Inflammatory macrophage treated with lipopolysaccharide for 1 hour (primary cell): ENCODE measurements at places on chromosomes 5 and 9.

DNA sequence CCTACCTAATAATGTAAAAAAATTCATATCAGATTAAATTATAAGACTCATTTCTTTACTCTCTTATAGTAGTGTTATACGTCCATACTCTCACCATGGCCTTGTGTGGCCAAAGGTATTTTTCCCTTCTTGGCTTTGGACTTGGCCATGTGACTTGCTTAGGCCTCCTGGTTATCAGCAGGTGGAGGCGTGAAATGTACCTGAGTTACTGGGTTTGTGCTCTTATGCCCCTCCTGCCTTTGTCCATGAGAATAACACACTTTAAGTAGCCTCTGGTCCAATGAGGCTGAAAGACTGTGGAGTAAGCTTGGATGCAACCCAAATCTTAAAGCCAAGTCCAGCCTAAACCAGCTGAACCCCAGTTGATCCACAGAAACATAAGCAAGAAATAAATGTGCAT is 68.7 kb downstream of the RETREG1 start:
- DNase-seq, result no peak

GRCh38 chr5:142342128-142342981 is 17.5 kb upstream of the SPRY4 start:
- no peak for DNase-seq

DNA sequence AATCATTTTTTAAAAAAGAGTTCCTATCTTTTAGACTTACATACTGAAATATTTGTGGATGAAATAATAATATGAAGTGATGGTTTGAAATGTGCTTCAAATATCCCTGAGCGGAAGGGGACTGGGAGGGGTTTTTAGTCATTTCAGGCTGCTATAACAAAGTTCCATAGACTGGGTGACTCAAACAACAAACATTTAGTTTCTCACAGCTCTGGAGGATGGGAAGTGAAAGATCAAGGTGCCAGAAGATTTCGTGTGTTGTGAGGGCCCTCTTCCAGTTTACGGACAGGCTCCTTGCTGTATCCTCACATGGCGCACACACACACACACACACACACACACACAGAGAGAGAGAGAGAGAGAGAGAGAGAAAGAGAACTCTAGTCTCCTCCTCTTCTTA is 27.1 kb upstream of the TEX10 start:
- DNase-seq, result no peak

GRCh38 chr5:7540736-7541485 is 145.0 kb downstream of the ADCY2 start:
- no peak for DNase-seq

GRCh38 chr9:5510360-5510931 is at the start of gene PDCD1LG2:
TSS of gene PDCD1LG2 (plus strand) at chr9:5510531. CDS start at chr9:5522547, 12,016 bp downstream.
- peak; percentile 84 for DNase-seq

DNA sequence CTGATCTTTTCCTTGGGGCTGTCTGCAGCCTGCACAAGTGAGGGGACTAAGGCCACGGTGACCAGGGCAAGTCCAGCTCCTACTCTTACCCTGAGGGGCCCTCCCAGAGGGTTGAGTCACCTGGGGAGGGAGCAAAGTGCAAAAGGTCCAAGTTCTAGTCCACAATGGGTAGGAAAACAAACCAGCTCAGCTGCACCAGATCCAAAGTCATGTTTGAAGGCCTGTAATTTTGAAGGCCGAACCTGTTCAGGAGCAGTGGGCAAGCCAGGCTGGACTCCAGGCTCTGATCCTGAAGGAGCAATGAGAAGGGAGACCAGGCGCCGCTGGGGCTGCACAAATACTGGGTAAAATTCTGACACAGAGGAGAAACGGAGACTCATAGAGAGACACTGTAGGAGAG is 15.8 kb upstream of the TCF7 start:
- no peak for DNase-seq

DNA sequence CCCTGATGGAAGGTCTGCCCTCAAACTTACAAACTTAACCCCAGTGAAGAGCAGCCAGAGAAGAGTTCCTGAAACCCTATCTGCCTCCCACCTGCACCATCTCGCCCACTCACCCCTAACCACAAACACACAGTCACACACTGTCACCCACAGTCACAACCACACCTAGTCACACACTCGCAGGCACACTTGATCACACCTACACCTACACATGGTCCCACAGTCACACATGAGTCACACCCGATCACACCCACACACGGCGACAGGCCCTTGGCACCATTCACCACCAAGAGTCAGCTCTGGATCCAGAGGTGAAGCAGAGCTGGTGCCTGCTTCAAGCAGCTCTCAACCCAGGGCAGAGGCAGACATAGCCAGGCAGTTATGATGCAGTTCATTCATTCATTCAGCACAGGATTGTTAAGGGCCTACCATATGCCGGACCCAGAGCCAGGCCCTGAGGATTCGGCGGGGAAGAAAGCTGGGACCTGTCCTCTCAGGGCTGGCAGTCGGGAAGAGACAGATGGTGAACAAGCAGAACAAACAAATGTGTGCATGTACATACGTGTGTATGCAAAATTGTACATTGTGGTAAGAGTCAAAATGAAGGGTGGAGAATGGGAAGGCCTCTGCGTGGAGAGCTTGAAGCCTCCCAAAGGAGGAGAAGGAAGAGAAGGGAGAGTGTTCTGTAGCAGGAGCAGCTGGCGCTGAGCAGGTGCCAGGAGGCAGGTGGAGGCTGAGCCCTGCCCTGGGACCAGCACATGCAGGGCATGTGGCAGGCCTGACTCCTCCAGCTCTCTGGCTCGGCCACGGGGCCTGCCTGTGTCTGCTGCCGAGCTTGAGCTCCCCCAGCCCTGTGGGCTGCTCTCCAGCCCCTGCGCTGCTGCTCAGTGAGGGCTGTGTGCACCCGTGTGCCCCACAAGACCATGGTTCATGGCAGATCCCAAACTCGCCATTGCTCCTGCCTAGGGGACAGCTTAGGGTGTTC is 6.4 kb downstream of the TSPAN17 start:
- DNase-seq, result peak; percentile 34
